ENCODE measurements at places on chromosomes 4 and X.

- no peak for DNase-seq
These were observed 36.2 kb upstream of the UGDH start for GRCh38 chr4:39563346-39563847.

- peak; percentile 59 for DNase-seq
These were observed 31.8 kb upstream of the IQSEC2 start for GRCh38 chrX:53312946-53313727.

GRCh38 chr4:76963131-76963750 is 13.7 kb downstream of the SEPTIN11 start:
- no peak for DNase-seq

DNA sequence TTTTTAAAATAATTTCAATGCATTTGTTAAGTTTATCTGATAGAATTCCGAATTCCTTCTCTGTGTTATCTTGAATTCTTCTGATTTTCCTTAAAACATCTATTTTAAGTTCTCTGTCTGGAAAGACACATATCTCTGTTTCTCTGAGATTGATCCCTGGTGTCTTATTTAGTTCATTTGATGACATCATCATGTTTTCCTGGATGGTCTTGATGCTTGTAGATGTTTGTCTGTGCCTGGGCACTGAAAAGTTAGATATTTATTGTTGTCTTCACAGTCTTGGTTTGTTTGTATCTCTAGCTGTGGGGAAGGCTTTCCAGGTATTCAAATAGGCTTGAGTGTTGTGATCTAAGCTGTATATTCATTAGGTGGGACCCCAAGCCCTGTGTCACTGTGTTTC is 1028.8 kb downstream of the GLUD2 start:
- no peak for DNase-seq

DNA sequence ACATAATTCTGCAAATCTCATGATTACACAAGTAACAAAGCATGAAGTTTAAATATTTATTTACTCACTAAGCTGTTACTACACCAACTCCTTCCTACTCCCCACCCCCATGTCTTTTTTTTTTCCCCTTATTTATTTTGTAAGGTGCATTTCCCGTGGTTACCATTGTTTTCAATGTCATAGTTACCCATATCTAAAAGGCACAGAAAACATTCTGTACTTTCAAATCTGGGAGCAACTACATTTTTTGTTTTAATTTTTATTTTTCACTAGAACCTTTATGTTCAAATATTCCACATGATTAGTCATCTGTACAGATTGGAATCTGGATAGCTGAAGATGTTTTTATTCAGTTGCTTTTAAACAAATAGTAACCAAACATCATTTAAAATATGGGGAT is 62.8 kb downstream of the PPP3CA start:
- no peak for DNase-seq
